ENCODE measurements at places on chromosomes 6 and 20.
A peak's percentile ranks its signal among the peaks of the same experiment; 100 is the strongest.

GRCh38 chr6:98777762-98778161 lies 56.6 kb upstream of the POU3F2 start:
- peak; percentile 38 for DNase-seq

GRCh38 chr6:100484474-100484873 lies 19.8 kb upstream of the SIM1 start:
- DNase-seq = no peak

DNA sequence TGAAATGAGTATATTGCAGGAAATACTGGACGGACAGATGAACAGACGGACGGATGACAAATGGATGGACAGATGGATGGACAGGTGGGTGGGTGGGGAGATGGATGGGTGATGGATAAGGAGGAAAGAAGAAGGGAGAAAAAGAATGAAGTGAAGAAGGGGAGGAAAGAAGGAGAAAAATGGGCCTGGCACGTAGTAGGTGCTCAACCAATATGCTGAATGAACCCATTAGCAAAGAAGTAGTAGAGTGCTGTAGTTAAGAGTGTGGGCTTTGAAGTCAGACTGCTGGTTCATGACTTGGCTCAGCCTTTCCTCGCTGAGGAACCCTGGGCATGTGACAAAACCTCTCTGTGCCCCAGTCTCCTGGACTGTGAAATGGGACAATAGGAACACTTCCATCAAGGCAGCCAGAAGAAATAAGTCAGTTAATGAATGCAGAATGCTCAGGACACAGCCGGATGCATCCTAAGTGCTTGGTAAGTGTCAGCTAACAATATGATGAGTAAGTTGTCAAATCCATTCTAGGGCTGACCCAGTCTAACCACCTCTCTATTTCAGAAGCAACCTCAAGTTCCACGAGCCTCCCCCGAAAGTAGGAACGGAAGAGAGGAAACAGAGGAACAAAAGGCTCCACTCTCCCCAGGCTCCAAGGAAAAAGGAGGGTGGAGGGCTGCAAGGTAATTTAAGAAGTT lies 37.9 kb downstream of the PREX1 start:
- DNase-seq = no peak

GRCh38 chr6:126753606-126754005 lies 364.9 kb upstream of the RSPO3 start:
- DNase-seq = no peak

- DNase-seq = no peak
Observed at GRCh38 chr6:148263961-148264360, 78.7 kb upstream of the SASH1 start.

Data from T-helper 2 cell (primary cell).